ENCODE measurements at places on chromosomes 7 and 10. TPM values are rescaled to one million over a fixed set of nuclear protein-coding genes. Genes with fewer than 3 reads are reported as not detected.

The NUTM2B gene
- total RNA-seq = 0.97 TPM

The PPP1R17 gene
- not detected for total RNA-seq

The PNLIP gene
- not detected for total RNA-seq

The MACROH2A2 gene
- 4.9 TPM for total RNA-seq

The CLCN1 gene
- not detected for total RNA-seq
